ENCODE measurements at places on chromosomes 5 and 9.

GRCh38 chr5:93272108-93272507, 308.9 kb downstream of the NR2F1-AS1 start:
- no peak for DNase-seq

DNA sequence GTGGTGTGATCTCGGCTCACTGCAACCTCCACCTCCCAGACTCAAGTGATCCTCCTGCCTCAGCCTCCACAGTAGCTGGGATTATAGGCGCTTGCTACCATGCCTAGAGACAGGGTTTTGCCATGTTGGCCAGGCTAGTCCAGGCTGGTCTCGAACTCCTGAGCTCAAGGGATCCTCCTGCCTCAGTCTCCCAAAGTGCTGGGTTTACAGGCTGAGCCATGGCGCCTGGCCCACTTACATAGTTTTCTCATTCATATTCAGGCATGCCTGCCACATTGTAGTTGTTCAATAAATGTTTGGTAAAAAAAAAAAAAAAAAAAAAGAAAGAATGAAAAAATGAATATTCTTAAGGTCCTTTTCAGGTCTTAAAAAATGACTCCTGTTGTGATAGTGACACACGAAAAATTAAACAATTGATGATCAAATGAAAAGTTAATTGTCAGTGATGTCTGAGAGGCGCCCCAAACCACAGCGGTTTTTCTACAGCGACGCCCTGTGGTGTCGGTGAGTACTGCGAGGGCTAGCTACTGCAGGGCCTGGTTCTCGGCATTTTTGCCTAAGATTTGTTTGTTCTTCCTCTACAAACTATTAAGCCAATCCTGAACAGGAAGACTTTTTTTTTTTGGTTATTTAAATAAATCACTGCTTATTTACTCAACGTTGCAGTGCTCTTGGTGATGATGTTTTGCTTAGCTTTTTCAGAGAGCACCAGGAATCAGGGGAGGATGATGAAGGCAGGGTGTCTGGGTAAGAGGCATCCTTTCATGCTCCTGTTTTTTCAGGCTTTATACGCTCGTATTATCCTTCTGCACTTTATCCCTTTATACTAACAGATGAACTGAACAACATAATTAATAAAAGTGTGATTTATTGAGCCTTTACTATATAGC, 67.0 kb upstream of the DPYSL3 start:
- DNase-seq, result no peak

DNA sequence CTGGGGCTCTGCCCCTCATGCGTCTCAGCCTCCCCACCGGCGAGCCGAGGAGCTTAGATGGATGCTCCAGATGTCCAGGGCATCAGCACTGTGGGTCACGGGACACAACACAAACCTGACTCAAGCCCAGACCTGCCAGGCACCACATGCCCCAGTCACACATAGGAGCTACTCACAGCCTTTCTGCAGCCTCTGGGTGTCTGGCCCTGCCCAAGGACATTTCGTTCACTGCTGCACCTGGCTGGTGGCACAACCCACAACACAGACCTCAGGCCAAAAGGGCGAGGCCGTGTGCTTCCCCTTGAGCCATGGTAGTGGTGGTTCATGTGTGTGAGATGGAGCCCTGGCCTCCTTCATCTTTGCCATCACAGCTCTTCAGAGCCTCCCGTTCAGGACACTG, 89.6 kb upstream of the FCN2 start:
- DNase-seq, result no peak

- DNase-seq, result no peak
These were observed 63.3 kb downstream of the PRRC1 start for GRCh38 chr5:127580731-127581130.

- DNase-seq, result no peak
These were observed 908.6 kb upstream of the EDIL3 start for GRCh38 chr5:85293145-85293785.

DNA sequence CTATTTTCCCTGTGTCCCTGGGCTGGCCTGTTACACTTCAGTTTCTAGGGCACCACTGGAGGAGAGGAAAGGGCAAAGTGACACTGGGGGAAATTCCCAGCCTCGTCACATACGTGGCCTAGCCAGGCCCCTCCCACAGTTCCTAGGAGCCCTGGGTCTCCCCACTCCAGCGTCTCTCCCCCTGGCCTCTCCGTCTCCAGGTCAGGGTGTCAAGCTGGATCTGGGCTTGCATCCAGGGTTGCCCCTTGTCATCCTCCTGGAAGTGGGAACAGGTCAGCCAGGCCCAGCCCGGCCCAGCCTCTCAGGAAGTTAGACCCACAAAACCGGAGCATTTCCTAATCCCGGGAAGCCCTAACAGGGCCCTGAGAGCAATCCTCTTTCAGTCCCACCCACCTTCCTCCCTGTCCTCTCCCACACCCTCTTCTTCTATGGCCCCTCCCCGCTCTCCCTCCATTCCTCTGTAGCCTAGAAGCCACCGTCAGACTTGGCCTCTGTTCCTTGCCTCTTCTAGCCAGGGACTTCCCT, 4.7 kb upstream of the TNIP1 start:
- DNase-seq, result no peak

DNA sequence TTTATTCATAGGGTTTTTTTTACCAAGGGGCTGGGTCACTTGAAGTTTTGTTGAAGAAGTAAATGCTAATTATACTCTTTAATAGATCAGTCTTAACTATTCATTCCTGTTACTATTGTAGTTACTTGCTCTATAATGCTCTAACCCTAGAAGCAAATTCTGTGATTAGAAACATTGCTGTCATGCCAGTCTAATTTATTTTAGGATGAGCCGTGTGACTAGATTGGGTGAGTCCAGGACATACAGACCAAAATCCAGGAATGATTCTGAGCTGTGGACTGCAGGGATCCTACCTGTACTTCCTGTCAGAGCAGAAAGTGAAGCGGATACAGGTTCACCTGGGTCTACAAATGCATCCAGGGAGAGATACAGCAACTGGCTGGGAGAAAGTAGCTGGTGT, 757 bp upstream of the CCDC192 start:
- DNase-seq, result no peak

DNA sequence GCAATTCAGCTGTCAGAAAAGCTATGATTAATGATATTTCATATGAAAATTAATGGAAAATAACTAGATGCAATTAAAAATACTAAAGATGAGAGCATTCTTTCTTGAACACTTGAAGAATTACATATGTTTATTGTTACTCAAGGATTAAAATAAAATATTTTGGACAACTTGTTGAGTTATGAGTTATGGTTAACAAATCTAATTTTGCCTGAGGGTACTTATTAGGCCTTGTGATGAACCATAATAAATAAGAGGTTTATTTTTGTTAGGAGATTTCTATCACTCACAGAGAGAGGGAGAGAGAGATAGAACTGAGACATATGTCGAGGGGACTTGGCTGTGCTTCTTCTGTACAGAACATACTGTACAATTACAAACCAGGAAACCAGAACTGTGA, 183.7 kb downstream of the ISL1 start:
- DNase-seq, result no peak

GRCh38 chr9:77131399-77131798, 45.9 kb upstream of the VPS13A start:
- DNase-seq, result no peak

DNA sequence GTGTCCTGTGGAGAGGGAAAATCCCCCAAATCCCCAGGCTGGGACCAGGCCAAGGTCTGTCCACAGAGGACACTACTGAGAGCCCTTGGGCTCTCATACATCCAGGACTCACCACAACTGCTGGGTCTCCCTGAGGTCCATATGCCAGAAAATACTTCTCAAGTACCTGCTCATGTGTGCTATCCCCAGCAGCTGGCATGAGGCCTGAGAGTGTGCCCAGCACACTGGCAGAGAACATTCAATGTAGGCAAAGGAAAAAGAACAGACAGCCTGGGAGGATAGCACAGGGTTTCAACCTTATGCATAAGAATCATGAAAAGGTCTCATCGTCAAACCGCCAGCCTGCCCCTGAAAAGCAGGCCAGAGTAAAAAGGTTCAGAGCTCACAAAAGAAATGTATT, 154.1 kb upstream of the TAS2R1 start:
- DNase-seq, result no peak

- peak; percentile 55 for DNase-seq
These were observed 95.8 kb upstream of the LMX1B start for GRCh38 chr9:126517833-126518356.

GRCh38 chr5:138753794-138754698, 821 bp downstream of the CTNNA1 start:
- peak; percentile 69 for DNase-seq

- no peak for DNase-seq
These were observed 3.1 kb downstream of the RPS6 start for GRCh38 chr9:19376931-19377330.

DNA sequence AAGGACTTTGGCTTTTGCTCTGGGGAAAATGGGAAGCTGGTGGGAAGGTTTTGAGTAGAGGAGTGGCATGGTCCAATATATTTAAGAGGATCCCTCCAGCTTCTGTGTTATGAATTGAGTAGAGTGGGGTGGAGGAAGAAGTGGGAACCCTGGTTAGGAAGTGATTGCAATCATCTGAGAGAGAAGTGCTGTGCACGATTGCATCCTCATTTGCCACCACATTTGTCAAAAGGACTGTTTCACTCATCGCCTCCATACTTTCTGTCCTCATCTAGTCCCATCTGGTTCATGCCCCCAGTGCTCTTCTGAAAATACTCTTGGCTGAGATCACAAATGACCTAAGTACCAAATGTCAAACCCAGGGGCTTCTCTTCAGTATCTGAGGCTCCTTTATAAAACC, 192.1 kb downstream of the RAB3C start:
- DNase-seq, result no peak

DNA sequence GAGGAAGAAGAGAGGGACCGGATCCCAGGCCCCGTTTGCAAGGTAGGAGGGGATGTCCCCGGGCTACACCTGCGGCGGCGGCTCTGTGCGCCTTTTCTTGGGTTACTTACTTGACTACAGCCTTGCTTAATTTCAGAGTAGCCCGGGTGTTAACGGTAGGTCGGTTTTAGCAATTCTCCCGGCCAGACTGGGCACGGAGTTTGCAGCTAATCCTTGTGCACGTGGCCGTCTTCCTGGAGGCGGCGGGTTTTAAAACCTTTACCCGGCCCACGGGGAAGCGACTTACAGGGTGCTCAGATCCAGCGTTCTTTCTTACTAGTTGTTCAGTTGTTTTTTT, 313 bp downstream of the BRIX1 start:
- no peak for DNase-seq

- no peak for DNase-seq
These were observed 232.2 kb downstream of the NFIB start for GRCh38 chr9:14081745-14082144.

DNA sequence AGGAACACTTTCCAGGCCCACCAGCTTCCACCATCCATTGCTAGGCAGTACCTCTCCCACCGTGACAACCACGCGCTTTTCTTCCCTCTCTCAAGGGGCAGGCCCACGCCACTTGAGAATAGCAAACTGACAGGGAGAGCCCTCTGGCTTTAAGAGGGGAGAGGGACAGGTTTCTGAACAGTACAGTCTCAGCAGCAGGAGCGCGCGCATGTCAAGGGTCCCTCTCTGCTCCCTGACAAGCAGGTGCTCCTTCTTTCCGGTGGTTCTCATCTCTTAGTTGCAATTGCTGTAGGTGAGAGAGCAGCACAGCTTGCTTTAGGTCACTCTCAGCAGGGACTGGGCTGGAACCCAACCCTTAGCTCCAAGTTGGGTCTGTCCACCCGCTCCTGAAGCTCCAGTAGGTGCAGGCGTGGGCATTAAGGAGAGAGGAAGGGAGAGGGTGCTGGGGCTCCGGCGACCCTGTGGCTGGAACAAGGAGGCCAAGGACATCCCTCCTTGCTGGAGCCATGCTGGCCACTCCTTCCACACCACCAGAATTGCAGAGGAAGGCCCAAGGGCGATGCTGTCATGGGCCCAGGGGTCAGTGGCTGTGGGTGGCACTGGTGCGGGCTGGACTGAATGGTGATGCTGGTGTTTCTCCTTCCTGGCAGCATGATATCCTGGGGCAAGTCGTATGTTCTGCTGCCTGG, 9.0 kb upstream of the PHF2 start:
- no peak for DNase-seq

DNA sequence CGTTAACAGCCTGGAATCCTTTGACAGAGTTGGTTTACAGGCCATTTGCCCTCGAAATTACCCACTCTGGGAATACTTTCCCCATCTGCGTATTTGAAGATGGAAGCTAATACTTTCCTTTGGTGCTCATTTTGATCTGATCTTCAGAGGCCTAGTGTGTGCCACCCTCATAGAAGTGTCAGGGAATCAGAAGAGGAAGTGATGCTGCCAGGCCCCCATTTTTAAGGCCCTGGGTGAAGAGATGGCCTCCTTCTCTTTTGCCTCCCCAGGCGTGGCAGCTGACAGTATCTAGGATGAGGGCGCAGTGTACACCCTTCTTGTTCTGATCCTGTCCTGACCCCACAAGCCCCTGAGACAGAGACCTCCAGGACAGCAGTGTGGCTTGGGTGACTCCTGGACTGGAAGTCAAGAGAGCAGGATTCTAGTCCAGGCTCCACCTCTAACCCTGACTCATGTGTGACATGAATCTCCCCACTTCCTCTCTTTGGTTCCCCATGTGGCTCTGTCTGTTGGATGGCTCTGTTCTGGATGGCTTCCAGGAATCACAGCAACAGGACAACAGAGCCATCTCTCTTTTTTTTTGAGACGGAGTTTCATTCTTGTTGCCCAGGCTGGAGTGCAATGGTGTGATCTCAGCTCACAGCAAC, 27.8 kb downstream of the CSF1R start:
- DNase-seq, result peak; percentile 47

DNA sequence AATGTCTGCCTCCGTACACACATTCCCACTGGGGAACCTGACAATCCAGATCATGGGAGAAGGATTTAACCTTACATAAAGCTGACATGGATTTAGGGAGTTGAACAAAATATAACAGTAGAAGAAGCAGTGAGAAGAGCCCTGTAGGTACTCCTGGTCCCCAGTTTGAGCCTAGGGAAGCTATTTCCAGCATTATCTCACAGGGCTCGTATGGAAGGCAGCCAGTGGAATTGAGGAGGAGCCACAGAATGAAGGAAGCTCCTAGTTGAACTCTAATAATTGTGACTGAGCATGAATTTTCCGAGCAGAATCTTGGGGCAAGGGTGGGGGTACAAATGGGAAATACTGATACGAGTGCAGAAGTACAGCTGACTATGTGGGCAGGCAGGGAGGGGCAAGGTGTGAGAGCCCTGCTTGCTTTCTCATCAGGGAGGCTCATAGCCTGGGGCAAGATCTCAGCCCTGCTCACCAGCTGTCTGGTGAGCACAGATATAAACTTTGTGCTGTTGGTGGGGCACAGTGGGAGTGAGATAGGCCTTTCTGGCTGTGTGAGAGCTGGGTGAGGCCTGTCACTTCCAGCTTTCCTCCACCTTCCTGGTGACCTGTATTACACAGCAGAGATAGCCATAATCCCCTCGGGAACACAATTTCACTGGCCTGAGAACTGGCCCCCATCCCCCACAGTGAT, 290.7 kb upstream of the IL12B start:
- DNase-seq, result no peak

GRCh38 chr9:118094387-118094786, 390.2 kb downstream of the TLR4 start:
- no peak for DNase-seq

- DNase-seq, result no peak
These were observed 125.3 kb upstream of the SLC44A1 start for GRCh38 chr9:105119156-105119555.

DNA sequence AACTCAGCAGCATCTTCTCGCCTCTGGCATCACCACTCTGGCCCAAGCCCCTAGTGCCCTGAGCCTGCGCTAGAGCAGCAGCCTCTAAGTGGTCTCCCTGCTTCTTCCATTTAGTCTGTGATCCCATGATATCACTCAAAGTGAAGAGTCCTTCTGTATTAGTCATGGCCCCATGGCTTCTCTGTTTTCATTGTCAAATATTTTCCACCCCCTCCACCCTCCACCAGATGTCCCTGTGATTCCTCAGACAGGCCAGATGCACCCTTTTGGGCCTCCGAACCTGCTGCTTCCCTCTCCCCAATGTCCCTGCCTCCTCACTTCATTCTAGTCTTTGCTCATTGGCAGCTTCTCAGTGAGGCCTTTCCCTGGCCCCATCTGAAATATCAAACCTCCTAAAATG, 299.2 kb downstream of the SPOCK1 start:
- DNase-seq, result peak; percentile 48

Measured in BJ (cell line).